Uterus (tissue), 4 donors: ENCODE measurements at places on chromosomes 5 and 9. TPM values are rescaled to one million over a fixed set of nuclear protein-coding genes. Genes with fewer than 3 reads are reported as not detected.

DNA sequence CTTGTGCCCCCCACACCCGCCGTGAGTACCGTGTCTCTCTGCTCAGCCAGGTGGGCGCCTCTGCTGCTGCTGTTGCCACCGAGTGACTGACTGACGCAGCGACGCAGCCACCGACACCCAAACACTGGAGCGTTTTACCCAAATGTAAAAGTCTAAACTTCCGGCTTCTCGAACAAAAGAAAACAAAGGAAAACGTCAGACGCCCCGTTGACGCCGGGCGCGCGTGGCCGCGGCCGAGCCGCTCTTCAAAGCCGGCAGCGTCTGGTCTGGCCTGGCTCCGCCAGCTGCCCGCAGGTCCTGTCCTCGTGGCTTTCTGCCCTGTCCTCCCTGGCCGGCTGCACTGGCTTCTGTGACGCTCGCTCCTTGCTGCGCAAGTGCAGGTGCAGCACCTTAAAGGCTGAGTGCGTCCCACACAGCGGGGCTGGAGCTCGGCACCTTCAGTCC lies 41.4 kb upstream of the CLPTM1L start:
- peak; percentile 18 for DNase-seq

- DNase-seq: no peak
These were observed 1013.3 kb upstream of the DMAC1 start for GRCh38 chr9:8812888-8813287.

GRCh38 chr5:137516251-137516797 lies 17.2 kb upstream of the SPOCK1 start:
- DNase-seq: no peak

GRCh38 chr5:35518104-35518503 lies 99.6 kb upstream of the SPEF2 start:
- no peak for DNase-seq

DNA sequence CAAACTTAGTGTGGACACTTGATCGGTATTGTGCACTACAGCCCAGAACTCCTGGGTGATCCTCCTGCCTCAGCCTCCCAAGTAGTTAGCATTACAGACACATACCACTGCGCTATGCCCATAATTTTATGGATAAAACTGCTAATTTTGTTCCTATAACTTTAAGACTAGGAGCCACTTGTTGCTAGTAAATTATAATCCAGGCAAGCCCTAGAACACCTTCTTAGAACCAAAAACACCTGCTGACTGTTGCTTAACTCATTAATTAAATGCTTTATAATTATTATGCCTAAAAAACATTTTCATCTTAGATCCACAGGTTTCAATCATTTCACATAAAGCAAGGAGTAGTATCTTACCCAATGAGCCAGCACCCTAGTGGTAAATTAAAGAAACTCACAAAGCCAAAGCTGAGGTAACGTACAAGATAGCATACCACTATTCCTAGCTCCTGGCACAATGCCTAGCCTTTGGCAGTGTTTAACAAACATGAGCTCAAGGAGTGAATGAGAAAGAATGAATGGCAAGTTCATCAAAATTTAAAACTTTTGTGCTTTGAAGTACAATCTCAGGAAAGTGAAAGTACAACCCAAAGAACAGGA lies 5.4 kb downstream of the MRPS27 start:
- no peak for DNase-seq

Gene ROPN1L
- total RNA-seq: not detected

- DNase-seq: no peak
These were observed 16.5 kb upstream of the ADRB2 start for GRCh38 chr5:148809781-148810524.

GRCh38 chr5:7592910-7593309 lies 197.0 kb downstream of the ADCY2 start:
- no peak for DNase-seq

DNA sequence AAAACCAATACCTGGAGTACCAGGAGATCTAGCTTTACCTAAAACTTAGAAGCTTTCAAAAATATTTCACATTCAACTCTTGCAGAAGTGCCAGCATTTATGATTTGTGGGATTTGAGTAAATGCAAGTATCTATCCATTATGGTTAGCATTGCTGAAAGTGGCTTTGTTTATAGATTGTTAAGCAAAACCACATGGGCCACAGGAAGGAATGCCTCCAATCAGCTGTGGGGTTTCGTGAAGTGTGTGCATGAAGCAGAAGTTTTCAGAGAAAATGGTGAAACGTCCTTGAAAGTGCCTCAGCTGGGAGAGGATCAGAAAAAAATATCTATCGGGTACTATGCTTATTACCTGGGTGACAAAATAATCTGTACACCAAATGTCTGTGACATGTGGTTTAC lies 4.2 kb downstream of the LECT2 start:
- DNase-seq: no peak

Gene STPG3
- total RNA-seq: not detected

- no peak for DNase-seq
These were observed 12.6 kb downstream of the CFAP77 start for GRCh38 chr9:132422574-132422973.
